ENCODE measurements at places on chromosomes 3 and 15.

DNA sequence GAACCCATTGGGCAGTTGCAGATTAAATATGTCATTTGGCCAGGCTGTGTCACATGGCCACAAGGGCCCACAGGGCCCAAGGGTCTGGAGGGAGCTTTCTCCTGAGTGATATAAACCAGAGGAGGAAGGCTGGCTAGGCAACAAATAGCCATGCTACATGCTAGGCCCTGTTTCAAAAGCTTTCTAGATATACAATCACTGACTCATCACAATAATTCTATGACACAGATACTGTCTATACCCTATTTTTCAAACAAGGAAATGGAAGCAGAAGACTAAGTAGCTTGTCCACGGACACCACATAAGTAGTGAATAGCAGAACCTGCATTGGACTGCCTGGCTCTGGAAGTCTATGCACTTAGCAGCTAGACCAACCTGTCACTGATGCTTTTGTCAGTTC, 625.4 kb downstream of the NTRK3 start:
- no peak for DNase-seq

DNA sequence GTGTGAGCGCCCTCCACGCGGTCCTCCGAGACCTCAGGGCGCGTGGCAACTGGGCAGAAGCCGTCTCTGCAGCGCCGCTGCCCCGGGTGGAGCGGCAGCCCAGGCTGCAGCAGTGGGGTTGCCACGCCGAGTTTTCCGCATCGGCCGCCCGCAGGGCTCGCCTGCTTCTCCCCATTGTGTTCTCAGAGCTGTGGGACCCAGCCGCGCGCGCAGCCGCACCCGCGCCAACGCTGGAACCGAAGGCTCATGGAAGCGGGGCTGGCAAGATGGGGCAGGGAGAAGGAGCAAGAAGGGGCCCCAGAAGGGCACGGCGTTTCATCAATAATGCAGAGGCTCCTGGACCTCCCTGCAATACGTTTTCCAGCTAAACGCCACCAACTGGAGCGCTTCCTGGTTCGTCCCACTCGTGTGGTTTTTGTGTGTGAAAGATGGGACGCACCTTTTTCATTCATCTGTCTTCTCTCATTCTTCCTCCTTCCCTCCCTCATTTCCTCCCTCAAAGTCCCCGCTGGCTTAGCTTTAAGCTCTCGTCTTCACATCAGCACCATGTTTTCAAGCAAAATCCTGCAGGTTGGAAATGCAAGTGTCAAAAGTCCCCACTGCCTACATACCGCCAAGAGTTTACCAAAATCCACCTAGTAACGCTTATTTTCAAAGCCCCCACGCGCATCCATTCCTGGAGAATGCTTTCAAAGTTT, 1.2 kb downstream of the ROBO1 start:
- DNase-seq, result no peak

DNA sequence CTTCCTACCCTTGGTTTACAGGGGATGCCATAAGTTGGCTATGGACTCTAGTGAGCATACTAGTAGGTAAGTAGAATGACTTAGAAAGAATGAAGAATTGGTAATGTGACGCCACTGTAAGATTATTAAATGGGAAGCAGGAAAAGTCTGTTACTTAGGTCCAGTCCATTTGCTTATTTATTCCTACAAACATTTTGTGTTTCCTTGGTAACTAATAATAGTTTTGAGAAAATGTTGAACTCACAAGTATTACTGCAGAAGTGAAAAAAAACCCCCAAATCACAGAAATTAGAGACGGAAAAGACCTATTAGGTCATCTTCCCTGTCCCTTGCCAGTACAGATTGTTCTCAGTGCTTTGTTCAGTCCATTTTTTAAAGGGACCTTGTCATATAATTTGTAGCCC, 63.5 kb downstream of the CMSS1 start:
- DNase-seq, result no peak

- DNase-seq, result no peak
These were observed 37.3 kb downstream of the FSD2 start for GRCh38 chr15:82768414-82769054.

DNA sequence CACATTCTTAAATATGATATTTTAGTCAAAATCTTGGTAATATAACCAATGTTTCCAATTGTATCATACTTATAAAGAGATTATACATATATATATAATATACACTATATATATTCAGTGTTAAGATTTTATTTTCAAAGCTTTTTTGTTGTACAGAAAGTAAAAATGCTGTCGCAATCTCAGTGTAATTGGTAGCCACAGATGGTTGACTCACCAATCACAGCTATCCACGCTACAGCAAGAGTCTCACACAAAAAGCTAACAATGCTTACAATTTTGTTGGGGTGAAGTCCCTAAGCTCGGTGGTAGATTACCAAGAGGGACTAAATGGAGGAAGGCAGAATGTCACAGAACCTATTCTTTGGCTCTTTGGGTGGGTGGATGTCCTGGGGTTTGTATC, 16.9 kb upstream of the CFAP161 start:
- no peak for DNase-seq

GRCh38 chr3:128345196-128345595, 121.5 kb downstream of the DNAJB8 start:
- DNase-seq, result no peak
